ENCODE measurements at places on chromosomes 16 and 17.

- DNase-seq: no peak
Observed at GRCh38 chr17:43614561-43614960, 47.2 kb downstream of the MEOX1 start.

DNA sequence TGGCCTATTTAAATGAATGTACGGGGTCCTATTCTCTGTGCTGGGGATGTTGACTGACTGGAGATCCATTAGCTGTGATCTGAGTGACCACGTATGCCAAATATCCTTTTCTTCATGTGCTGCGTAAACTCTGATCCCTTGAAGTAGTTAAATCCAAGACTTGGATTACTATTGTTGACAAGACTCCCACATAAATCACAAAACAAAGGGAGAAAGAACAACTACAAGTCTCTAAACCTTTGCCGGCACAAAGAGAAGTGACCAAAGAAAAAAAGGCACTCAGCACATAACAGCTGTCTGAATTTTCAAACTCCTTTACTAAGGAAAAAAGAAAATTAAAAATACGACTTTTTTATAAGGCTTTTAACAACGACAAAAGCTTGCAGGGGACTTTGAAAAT is 559.9 kb upstream of the CDH8 start:
- DNase-seq: no peak

- no peak for DNase-seq
Observed at GRCh38 chr17:72711521-72712310, 380.8 kb downstream of the SLC39A11 start.

DNA sequence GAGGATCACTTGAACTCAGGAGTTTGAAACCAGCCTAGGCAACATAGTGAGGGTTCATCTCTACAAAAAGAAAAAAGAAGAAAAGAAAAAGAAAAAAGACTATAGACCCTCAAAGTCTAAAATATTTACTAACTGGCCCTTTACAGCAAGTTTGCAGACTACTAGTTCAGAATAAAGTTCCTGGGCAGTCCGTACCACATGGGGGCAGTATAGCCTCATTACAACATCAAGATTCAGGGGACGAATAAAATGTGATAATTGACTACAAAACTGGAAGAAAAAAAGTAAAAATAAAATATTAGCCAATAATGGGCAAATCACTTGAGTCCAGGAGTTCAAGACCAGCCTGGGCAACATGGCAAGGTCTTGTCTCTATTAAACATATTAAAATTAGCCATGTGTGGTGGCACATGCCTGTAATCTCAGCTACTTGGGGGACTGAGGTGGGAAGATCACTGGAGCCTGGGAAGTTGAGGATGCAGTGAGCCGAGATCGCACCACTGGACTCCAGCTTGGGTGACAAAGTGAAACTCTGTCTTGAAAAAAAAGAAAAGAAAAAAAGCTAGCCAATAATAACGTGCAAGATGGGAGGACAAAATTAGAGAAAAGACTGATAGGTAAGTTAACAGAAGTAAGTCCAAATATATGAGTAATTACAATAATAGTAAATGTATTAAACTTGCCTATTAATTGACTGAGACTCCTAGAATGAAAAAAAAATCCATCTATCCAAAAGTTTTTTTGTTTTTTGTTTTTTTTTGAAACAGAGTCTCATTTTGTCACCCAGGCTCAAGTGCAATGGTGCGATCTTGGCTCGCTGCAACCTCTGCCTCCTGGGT is 129.4 kb upstream of the SEC14L1 start:
- DNase-seq: peak; percentile 75

- no peak for DNase-seq
Observed at GRCh38 chr16:14668556-14669223, 25.4 kb downstream of the PLA2G10 start.

DNA sequence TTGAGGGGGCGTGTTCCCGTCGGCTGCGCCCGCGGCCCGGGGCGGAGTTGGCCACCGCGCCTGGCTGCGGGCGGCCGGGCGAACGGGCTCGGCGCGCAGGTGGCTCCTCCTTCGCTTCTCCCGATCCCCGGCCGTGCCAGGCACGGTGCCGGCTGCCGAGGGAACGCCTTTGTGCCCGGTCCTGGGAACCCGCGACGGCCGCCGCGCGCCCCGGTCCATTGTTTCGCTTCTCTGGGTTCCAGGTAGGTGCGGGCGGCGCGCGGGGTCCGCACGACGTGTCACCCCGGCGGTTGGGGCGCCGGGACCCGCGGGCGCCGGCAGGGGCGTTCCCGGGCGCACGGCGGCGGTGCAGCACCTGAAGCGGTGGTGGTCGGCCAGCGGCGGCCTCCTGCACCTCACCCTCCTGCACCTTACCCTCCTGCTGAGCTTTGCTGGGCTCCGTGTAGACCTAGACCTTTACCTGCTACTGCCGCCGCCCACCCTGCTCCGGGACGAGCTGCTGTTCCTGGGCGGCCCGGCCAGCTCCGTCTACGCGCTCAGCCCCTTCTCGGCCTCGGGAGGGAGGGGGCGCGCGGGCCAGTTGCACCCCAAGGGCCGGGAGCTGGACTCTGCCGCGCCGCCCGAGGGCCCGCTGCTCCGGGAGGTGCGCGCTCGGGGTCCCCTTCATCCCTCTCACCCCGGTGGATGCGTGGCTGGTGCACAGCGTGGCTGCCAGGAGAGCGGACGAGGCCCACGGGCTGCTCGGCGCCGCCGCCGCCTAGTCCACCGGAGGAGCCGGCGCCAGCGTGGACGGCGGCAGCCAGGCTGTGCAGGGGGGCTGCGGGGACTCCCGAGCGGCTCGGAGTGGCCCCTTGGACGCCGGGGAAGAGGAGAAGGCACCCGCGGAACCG is 99.9 kb downstream of the EFCAB13 start:
- DNase-seq: peak; percentile 46

DNA sequence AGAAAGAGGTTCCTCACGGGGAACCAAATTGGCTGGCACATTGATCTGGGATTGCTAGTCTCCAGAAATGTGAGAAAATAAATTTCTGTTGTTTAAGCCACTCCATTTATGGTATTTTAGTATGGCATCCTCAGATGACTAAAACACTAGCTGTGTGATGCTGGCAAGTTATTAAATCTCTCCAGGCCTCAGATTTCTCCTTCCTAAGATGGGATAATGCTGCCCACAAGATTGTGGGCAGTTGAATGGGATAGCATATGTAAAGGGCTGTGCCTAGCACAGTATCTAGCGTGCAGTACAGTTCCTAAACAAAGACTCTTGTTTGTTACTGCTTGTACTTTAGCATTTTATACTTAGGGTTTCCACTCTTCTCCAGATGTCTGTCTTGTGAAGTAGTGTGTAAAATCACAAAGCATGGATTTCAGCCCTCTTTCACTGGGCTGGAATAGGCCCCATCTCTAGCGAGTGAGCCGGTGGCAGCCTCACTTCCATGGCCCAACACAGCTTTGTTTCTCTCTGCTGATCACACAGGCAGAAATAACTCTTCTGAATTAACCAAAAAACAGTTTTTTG is 38.2 kb upstream of the PHAF1 start:
- no peak for DNase-seq

GRCh38 chr17:31674717-31675349 is 184.2 kb downstream of the COPRS start:
- no peak for DNase-seq

- DNase-seq: peak; percentile 7
Observed at GRCh38 chr17:43832168-43832975, 574 bp downstream of the MPP3 start.

GRCh38 chr17:35778641-35779196 is 16.7 kb downstream of the MMP28 start:
- DNase-seq: no peak

DNA sequence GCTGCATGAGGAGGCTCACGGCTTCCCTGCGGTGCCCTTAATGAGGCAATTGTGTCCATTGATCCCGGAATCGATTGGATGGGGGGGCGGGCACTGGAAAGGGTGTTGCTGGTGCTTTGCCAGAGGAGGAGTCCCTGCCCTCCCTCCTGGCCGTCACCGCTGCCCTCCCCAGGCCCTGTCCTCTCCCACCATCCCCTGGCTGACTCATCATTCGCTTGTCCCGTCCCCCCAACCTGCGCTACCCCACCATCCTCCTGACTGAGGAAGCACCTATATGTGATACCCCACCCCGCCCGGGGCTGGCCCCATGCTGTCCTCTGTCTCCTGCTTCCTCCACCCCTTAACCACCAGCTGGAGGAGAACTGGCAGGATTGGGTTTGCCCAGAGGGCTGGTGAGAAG is 20.8 kb downstream of the CACNA1G start:
- no peak for DNase-seq

- DNase-seq: no peak
Observed at GRCh38 chr16:55263271-55264250, 60.4 kb upstream of the IRX6 start.

- DNase-seq: no peak
Observed at GRCh38 chr16:8293413-8293812, 296.9 kb downstream of the TMEM114 start.

DNA sequence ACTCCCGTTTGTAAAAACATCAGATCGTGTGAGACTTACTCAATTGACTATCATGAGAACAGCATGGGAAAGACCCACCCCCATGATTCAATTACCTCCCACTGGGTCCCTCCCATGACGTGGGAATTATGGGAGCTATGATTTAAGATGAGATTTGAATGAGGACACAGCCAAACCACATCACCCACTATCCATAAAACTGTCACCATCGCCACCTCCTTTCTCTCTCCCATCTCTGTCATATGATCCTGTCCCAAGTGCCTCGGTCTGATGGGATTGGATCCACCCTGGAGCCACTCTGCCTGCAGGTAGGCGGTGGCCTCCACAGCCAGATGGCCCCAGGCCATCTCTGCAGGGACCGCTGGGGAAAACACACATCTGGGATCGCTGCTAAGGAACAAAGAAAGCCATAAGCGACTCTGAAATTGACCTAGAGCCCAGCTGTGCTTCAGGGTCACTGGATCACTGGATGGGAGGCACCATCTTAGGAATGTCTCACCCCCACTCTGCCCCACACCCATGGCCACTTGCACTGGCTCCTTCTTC is 61.2 kb downstream of the TMEM186 start:
- no peak for DNase-seq

DNA sequence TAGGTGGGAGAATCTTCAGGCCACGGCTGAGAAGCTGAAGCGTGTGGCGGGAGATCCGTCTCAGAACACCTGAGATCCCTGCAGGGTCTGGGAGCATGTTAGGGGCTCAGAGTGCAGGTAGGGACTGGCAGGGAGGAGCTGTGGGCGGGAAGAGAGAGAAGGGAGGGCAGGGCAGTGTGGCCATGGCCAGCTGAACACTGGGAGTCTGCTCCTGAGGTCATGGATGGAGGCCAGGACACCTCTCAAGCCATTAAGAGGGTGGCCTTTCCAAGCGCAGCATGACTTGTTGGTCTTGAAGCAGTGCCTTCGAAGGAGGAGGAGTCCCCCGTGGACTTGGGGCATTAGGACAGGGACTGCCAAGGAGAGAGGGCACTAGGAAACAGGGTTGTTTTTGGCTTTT is 23.7 kb downstream of the NAA60 start:
- DNase-seq: no peak

DNA sequence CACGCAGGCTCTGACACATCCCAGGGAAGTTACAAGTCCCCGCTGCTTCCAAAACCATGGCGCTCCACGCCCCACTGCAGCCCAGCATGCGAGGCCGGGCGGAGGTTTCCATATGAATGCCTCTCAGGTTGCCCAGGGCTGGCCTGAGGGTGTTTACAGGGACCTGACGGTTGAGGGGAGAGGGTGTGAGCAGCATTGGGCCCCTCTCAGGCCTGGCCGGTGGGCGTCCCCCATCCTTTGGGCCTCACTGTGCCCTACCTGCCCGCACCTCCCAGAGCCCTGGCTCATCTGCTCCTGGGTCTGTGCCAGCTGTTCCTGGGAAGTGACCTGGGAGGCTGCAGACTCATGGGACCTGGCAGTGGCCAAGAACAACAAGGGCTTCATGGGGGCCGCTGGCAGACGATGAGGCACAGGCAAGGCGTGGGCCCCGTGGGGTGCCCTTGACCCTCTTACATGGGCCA is 173.5 kb downstream of the C16orf95 start:
- no peak for DNase-seq

GRCh38 chr17:36920032-36921005 is 17.0 kb upstream of the LHX1 start:
- no peak for DNase-seq

DNA sequence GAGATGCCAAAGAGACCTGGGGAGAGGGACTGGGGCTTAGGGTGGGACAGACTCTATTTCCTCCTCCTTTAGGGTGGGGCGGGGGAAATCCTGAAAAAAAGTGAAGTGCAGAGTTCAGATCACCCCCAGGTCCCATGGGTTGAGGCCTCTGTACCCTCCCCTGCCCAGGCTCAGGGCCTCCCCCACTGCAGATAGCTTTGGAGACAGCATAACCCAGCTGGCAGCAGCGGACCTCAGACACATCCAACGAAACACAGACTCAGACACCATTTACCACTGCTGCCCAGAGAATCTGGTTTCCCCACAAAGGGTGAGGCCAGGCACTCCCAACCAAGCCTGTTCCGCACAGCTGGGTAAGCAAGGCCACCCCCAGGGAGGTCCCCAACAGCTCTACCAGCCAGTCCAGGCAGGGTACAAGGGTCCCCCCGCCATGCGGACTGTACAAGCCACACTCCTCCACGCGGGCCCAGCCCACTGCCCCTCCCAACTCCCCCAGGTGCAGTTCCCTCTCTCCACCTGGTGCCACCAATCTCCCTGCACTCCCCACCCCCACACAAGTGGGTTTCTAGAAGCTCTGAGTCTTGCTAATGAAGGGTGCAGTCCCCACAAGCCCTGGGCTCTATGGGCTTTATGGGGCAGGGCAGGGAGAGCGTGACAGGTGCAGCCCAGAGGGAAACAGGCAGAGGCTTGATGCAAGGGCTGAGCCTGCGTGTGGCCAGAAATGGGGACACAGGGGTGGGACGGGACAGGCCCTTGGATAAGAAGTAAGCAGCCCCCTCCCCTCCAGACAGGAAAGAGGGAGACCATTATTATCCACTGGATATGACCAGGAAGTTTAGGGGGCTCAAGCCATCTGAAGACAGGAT is 8.9 kb downstream of the RHBDF2 start:
- DNase-seq: peak; percentile 79

GRCh38 chr16:57648125-57648524 is 19.7 kb downstream of the ADGRG1 start:
- peak; percentile 76 for DNase-seq

- no peak for DNase-seq
Observed at GRCh38 chr16:1299012-1299867, 10.2 kb upstream of the UBE2I start.

DNA sequence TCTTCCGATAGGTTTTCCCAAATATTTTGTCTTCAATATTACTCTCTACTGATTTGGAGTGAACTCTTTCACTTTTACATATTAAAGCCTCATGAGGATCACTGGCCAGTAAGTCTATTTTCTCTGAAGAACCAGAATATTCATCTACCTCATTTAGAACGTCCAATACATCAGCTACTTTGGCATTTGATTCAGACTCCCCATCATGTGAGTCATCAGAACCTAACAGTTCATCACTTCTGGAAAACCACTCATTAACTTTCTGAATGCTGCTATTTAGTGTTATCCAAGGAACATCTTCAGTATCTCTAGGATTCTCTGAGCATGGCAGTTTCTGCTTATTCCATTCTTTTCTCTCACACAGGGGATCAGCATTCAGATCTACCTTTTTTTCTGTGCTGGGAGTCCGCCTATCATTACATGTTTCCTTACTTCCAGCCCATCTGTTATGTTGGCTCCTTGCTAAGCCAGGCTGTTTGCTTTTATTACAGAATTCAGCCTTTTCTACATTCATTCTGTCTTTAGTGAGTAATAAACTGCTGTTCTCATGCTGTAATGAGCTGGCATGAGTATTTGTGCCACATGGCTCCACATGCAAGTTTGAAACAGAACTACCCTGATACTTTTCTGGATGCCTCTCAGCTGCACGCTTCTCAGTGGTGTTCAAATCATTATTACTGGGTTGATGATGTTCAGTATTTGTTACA is 30.9 kb downstream of the BRCA1 start:
- DNase-seq: no peak
